ENCODE measurements at places on chromosomes 16 and 17. TPM values are rescaled to one million over a fixed set of nuclear protein-coding genes. Genes with fewer than 3 reads are reported as not detected.

The CHCT1 gene
- total RNA-seq = not detected

The GNAO1 gene
- 1.2 TPM for total RNA-seq

The GPRC5C gene
- 62.9 TPM for total RNA-seq

The CCR7 gene
- total RNA-seq = 0.84 TPM

The LRRC37B gene
- total RNA-seq = 9.5 TPM

The TSPOAP1 gene
- total RNA-seq = not detected

The EIF1 gene
- total RNA-seq = 1,323 TPM

The NKD1 gene
- total RNA-seq = 0.31 TPM

The BCO1 gene
- total RNA-seq = 0.63 TPM

The NXPH3 gene
- total RNA-seq = 1.1 TPM

The ZNF689 gene
- 9.3 TPM for total RNA-seq

The TOP3A gene
- total RNA-seq = 33.9 TPM

The C16orf90 gene
- not detected for total RNA-seq

The MPO gene
- total RNA-seq = not detected

The SLC16A13 gene
- total RNA-seq = 6.5 TPM

The ADAD2 gene
- total RNA-seq = not detected

The ZNF830 gene
- total RNA-seq = 14.2 TPM

The PRR29 gene
- total RNA-seq = 0.75 TPM

The HERPUD1 gene
- total RNA-seq = 92.5 TPM

The MAPT gene
- 1.5 TPM for total RNA-seq

All from A549 treated with Hydrocortisone at 1 μM for 4 hours (cell line).